KG1 (cell line): ENCODE measurements at places on chromosomes 5 and 9.
A peak's percentile ranks its signal among the peaks of the same experiment; 100 is the strongest.

- DNase-seq = no peak
Measured at GRCh38 chr9:89596937-89597555, 7.8 kb upstream of the GADD45G start.

DNA sequence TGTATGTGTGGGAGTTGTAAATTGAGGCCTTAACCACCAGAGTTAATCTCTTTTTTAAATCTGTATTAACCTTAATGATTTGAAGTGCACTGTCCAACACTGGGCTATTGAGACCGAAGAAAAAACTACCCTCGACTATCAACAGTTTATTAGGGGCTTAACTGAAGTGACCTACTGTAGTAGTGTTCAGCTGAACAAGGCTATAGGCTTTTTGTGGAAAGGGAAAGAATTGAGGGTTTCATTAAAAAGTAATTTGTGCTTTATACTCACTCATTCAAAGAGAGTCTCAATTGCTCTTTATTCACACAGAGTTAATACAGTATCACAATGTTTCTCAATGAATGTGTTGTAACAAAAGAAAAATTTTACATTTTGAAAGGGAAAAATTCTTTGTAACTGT, 267.5 kb downstream of the SLF1 start:
- DNase-seq = no peak

GRCh38 chr5:1201327-1202025, at the start of gene SLC6A19:
Gene SLC6A19, plus strand, starts transcription at chr5:1201595. Its CDS starts 56 bp downstream, at chr5:1201651.
- DNase-seq = no peak

DNA sequence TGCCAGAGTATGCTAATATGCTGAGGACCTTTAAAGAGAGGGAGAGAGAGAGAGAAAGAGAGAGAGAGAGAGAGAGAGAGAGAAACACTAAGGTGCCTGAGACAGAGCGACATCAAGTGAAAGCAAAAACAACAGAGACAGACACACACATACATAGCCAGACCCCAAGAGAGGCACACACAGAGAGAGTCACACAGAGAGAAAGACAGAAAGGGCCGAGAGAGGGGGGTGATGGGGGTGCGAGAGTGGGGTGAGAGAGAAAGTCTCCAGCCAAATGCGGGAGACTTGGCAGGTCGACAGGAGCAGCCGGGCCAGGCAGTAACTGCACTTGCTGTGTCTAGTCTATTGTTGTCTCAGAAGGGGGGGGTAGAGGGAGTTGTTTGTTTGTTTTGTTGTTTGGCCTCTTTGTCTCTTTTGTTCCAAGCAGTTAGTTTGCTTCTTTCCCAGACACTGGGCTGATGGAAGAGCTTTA, 30.1 kb upstream of the NFIB start:
- DNase-seq = no peak

DNA sequence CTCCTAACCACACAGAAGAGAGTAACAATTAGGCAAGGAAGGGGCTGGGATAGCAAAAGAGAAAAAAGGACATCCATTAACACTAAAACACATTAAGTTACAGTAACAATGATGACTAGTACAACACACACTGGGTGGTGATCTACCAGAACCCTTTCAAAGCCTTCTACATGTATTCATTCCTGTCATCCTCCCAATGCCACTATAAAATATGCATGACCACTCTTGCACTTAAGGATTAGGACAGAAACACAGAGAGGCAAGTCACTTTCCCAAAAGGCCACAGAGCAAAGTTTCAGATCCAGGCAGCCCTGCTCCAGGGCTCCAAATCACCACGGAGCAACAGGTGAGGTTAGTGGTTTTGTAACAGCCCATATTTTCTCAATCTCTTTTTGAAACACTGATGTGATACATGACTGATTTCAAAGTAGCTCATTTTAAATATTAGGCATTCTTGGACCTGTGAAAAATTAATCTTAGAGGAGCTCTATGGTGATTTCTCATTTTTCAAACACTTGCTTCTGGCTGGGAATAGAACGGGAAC, 86.7 kb downstream of the AUH start:
- no peak for DNase-seq

GRCh38 chr5:124631874-124632550, 114.4 kb downstream of the ZNF608 start:
- no peak for DNase-seq

DNA sequence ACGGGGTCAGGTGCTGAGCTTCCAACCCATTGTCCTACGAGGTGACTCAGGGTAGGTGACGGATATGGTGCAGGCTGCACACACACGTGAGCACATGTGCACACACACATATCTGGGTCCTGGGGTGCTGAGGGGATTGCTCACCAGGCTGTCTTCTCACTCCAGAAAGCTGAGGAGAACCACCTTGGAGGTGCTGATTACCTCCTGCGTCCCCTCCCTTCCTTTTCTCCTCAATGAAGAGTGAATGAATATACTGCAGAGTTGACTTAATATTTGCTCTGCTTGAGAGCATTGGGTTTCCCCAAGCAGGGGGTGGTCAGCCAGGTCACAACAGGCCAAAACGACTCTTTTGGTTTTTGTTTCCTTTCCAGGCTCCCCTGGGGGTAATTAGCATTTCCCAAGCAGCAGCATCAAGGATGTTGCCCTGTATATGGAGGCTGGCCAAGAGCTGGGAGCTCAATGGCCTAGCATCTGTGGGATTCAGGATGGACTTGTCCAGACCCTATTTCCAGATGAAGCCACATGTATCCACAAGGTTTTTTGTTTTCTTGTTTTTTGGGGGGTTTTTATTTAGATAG, 49.7 kb downstream of the PDZD2 start:
- no peak for DNase-seq

- no peak for DNase-seq
Measured at GRCh38 chr9:107358986-107359385, 75.9 kb downstream of the RAD23B start.

DNA sequence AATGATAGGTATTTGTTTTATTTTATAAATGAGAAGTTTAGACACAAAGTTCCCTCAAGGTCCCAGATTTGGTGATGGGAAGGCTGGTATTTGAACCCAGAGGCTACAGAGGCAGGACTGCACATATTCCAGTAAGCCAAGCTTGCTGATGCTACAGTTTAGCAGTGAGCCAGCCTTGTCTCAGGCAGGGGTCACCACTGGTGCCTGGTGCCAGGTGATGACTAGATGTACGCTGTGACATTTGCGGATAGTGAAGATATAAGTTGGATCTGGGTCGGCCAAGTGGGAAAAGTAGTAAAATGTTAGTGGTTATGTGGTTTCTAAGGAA, 143.9 kb downstream of the AOPEP start:
- no peak for DNase-seq

- no peak for DNase-seq
Measured at GRCh38 chr9:73141282-73141681, 10.4 kb upstream of the ANXA1 start.

- no peak for DNase-seq
Measured at GRCh38 chr9:91391412-91391811, 29.7 kb upstream of the AUH start.

- DNase-seq = no peak
Measured at GRCh38 chr5:172147857-172148256, 40.2 kb downstream of the STK10 start.

GRCh38 chr5:2101685-2102084, 219.0 kb upstream of the IRX4 start:
- no peak for DNase-seq

- no peak for DNase-seq
Measured at GRCh38 chr9:97786341-97786740, 66.7 kb upstream of the FOXE1 start.

DNA sequence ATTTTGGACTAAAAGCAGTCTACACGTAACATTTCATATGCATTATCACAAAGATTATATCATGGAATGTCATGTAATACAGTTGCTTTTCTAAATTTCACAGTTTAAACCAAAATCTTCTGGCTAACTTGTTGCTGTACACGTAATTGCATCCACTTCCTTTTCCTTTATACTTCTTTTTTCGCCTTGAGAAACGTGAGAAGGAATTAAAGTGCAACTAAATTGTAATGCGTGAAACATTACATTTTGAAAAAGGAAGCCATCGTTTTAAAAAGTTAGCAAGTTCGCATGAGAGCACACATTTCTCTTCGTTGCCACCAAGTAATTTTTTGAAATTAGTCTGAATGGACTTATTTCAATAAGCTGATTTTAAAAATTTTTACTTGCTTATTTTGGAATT, 80.0 kb downstream of the MEGF10 start:
- no peak for DNase-seq

- DNase-seq = peak; percentile 38
Measured at GRCh38 chr9:105414947-105415661, 32.7 kb upstream of the FSD1L start.

GRCh38 chr5:179371121-179371510, 25.9 kb upstream of the ADAMTS2 start:
- DNase-seq = no peak

DNA sequence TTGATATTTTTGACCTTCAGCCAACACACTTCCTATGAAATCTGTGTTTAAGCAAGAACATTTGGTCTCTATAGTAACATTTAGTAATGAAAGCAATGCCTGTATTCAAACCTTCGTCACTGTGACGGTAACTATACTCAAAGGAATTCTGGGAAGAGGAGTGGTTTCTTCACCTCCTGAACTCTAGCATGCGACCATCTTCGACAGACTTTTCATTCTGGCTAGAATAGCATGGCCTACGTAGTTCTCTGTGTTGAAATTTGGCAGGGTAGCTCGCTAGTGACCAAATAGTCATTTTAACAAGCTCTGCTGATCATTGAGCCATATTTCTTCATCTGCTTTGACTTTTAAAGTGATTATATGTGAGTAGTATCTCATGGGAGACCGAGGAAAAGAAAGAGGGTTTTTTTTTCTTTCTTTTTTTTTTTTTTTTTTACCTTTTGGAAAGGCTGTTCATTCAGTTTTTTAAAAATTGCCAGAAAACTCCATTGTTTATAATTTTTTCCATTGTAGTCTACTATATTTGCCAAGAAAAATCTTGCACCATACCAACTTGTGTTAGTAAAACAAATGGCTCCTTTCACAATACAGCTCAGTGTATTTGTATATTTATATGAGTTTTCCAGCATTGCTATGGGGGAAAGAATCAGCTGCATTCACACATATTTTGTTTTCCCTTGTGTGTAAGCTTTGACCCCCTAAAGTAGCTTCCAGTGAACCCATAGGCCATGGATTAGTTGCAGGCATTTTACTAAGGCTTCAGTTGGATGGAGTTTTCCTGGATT, 166.8 kb downstream of the NNT start:
- no peak for DNase-seq

DNA sequence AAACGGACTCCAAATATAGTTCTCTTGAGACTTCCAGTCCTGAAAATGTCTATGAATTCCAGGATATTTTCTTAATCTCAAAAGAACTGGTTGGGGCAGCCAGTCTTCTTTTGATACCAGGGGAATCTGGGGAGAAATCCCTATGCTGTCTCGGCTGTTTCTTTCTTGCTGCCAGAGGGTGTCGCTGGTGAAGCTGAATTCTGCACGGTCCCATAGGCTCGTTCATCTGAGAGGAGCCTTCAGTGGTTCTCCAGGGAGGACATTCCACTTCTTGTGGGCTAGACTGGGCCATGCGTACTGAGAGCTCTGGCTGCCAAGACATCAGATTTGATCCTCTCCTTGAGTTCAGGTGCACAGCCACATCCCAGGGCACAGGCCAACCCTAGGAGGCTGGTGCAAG, 155.0 kb upstream of the CLINT1 start:
- DNase-seq = no peak

DNA sequence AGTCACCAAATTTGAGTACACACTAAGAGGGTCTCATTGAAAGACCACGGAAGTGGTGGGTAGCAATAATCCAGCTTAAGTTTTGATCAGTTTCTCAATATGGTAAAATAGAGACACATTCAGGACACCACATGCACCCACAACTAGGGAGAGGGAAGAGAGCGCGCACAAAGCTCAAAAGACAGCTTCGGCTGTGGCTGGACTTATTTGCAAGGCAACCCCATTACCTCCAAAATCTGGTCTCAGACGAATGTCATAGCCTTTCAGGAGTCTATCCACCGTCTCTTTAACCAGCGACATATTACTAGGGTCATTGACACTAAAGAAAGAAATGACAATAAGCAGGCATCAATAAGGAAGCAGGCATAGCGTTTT, 443 bp downstream of the GABRB2 start:
- no peak for DNase-seq

- no peak for DNase-seq
Measured at GRCh38 chr9:121178676-121179372, 22.8 kb downstream of the RAB14 start.

DNA sequence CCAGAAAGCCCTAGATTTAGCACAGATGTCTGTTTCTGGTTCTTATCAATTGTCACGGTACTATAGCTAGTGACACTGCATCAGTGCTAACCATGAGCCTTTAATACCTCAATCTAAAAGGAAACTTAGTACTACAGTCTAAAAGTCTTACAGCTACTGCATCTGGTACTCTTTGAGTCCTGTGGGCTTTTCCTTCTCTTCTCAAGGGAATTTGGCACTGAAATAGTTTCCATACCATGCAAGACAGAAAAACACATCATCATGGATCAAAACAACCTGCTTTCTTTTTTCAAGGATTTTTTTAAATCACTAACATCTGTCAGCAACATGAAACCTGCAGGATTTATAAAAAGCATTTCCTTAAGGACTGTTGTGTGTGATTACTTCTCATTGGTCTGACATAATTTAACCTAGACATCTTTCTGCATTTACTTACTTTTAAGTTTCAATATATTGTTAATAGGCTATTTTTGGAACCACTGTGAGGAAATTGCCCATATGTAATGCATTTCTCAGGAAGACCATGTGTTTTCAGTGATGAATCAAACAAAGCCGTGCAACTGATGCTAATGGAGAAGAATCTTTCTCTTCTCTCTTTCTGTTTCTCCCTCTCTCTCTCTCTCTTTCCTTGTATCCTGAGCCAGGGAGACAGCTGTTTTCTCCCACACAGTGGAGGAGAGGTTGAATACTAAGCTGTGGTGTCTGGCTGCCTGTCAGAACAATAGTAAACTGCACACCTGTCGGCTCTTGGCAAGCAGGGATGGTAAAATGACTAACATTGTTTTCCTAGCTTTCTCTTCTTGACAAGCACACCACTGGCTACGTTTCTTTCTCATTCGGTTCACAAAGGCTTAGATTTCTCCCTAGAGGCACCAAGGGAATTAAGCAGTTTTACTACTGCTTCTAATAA, 273.4 kb downstream of the CSNK1G3 start:
- DNase-seq = no peak

DNA sequence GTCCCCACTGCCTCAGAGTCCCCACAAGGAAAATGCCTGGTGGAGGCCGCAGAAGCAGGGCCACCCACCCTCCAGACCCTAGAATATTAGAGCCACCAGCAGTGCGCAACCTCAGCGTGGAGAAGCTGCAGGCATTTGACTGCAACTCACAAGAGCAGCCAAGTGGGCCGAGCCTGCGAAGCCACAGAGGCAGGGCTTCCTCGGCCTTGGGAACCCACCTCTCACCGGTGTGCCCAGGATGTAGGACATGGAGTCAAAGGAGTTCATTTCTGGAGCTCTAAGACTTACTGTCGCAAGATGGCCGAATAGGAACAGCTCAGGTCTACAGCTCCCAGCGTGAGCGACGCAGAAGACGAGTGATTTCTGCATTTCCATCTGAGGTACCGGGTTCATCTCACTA, 397.9 kb upstream of the PIK3R1 start:
- DNase-seq = no peak

DNA sequence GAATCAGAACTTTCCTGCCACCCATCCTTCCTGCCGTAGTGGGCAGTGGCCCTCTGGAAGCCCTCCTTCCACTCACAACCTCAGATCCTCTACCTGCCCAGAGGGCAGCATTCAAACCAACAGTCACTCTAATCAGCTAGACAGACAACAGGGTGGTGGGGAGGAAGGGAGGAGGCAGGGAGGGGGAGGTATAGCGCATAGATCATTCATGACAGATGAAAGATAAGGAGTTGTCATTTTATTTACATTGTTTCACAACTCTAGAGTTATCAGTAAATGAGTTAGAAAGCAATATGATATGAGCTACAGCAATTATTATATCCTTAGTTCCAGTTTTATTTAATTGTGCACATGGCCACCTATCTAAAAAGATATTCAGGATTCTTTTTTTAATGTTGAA, 852 bp downstream of the IL9 start:
- DNase-seq = no peak
